Motor neuron (in vitro differentiated cells): ENCODE measurements at places on chromosomes 13 and 19.

DNA sequence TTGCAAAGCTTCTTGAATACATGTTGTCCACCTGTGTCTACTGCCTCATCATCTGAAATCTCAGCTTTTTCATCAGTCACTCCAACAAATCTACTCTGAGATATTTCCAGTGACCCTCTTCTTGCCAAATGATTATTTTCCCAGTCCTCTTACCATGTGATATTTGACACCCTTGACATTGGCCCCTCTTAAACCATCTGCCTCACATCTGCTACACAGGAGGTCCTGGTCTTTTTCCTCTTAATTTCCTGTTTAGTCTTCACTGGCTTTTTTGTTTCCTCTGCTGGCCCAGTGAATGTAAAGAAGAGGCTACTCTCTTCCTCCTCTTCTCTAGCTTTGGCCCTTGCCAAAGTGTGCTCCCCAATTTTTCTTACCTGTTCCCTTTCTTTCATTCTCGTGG, 218.7 kb downstream of the DNAJC15 start:
- ATAC-seq: no peak

- ATAC-seq: no peak
Observed at GRCh38 chr13:98676239-98676638, 76.2 kb downstream of the SLC15A1 start.

DNA sequence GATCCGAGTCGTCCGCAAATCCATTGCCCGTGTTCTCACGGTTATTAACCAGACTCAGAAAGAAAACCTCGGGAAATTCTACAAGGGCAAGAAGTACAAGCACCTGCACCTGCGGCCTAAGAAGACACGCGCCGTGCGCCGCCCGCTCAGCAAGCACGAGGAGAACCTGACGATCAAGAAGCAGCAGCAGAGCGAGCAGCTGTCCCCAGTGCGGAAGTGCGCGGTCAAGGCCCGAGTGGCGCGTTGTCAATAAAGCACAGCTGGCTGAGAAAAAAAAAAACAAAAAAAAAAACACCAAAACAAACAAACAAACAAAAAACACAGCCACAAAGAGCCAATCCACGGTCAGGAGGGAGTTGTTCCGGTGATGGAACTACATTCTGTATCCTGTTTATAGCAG, 4.7 kb upstream of the GNA15 start:
- no peak for ATAC-seq

- no peak for ATAC-seq
Observed at GRCh38 chr13:80361883-80362327, 21.0 kb upstream of the SPRY2 start.

- no peak for ATAC-seq
Observed at GRCh38 chr19:30369833-30370232, 2.4 kb upstream of the ZNF536 start.

DNA sequence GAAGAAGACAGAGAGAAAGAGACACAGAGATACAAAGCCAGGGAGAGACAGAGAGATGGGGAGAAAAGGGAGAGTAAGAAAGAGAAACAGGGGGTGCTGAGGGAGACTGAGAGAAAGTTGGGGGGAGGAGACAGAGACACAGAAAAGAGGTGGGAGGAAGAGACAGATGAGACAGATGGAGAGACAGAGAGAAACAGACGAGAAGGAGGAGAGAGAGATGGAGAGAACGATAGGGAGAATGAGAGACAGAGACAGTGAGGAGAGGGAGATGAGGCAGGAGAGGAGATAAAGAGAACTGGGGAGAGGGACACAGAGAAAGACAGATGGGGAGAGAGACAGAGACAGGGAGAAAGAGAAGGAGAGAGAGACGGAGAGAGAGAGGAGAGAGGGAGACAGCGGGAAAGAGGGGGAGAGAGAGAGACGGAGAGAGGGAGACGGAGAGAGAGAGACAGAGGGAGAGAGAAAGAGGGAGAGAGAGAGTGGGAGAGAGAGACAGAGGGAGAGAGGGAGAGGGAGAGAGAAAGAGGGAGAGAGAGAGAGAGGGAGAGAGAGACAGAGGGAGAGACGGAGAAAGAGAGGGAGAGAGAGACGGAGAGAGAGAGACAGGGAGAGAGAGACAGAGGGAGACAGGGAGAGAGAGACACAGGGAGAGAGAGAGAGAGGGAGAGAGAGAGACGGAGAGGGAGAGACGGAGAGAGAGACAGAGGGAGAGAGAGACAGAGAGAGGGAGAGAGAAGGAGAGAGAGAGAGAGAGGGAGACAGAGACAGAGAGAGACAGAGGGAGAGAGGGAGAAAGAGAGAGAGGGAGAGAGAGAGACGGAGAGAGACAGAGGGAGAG, 12.6 kb downstream of the JOSD2 start:
- ATAC-seq: no peak

DNA sequence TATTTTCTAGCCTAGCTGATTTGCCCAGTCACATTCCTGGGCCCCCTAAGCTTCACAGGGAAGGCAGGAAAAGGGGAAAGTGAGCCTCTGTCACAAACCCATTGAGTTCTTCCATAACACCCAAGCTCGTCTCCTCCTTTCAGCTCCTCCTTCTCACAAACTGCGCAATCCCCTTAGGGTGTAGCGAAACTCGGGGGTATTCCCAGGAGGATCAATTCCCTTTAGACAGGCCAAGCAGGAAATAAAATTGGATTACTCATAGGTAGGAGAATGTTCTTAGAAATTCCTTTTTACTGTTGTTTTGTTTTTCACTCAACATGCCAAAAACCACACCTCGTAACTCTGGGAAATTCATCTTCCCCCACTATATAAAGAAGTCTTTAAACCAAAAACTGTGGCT, 139.3 kb downstream of the IRS2 start:
- no peak for ATAC-seq

- peak; percentile 23 for ATAC-seq
Observed at GRCh38 chr19:11247391-11247790, 8.0 kb downstream of the ANGPTL8 start.

- no peak for ATAC-seq
Observed at GRCh38 chr19:49456326-49456725, 3.3 kb downstream of the ALDH16A1 start.

DNA sequence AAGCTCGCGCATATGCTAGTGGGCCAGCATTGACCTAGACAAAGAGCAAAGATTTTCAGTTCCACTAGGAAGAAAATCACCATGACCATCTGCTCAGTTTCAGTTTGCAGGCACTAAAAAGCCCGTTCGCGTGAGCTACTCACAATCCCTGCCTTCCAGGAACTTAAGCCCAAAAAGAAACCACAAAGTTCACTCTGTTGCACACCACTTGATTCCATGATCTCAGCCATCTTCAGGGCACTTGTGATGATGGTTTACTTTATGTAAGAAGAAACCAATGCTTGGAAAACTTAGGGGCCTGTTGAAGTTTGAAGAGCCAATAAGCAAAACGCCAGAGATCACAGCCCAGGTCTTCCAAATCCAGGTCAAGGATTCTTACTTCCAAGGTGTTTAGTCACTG, 45.0 kb upstream of the SLC15A1 start:
- ATAC-seq: no peak

GRCh38 chr19:10805065-10805757, 30.8 kb downstream of the TMED1 start:
- ATAC-seq: no peak

- no peak for ATAC-seq
Observed at GRCh38 chr13:100942742-100943141, 268.1 kb upstream of the TMTC4 start.

DNA sequence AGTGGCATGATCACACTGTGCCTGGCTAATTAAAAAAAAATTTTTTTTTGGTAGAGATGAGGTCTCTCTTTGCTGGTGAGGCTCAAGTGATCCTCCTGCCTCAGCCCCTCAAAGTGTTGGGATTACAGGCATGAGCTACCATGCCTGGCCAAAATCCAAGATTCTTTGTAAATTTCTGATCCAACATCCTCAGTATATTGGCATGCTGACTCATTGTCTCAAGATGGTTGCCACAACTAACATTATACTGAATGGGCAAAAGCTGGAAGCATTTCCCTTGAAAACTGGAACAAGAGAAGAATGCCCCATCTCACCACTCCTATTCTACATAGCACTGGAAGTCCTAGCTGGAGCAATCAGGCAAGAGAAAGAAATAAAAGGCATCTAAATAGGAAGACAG, 100.0 kb downstream of the KLF5 start:
- no peak for ATAC-seq

- ATAC-seq: no peak
Observed at GRCh38 chr13:36758345-36758744, 60.7 kb upstream of the RFXAP start.

DNA sequence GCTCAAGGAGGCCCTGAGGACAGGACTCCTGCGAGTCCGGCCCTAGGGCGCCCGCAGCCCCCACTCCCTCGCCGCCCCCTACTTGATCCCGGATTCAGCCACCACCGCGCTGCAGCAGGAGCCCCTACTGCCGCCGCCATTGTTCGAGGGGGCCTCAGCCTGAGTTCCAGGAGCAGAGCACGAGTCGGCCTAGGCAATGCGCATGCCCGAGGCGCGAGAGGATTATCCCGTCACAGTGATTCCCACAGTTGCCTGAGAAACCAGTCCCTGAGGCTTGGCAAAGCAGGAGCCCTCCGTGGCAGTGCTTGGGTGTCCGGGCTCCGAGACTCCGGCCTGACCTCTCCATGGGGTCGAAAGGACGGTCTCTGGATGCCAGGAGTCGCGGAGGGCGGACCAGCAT, 68.4 kb upstream of the ZNF420 start:
- ATAC-seq: no peak

- ATAC-seq: no peak
Observed at GRCh38 chr13:75175575-75175974, 306.4 kb downstream of the TBC1D4 start.

GRCh38 chr19:17841810-17842662, 5.7 kb downstream of the JAK3 start:
- peak; percentile 86 for ATAC-seq

DNA sequence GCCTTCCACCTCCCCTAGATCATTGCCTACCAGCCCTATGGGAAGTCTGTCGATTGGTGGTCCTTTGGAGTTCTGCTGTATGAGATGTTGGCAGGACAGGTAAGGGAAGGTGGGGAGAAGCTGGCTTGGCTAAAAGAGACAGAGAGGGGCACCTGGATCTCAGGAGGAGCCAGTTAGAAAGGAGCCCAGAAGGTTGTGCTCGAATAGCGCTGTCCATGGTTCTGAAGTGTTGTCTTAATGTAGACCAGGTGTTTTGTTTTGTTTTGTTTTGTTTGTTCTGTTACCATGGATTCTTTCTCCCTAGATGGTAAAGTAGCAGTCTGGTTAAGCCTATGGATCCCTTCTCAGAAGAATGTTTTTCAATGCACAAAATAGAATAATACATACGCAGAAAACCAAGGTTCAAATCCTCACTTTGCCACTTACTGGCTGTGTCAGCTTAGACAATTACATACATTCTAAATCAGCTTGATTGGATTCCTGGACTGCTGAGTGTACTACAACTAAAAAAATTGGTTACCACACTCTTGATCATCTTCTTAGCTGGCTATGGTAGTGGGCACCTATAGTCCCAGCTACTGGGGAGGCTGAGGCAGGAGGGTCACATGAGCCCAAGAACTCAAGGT, 5.9 kb upstream of the CACNG7 start:
- no peak for ATAC-seq

GRCh38 chr13:109697936-109698335, 88.4 kb downstream of the IRS2 start:
- no peak for ATAC-seq

GRCh38 chr19:48805452-48805851, 5.4 kb downstream of the BCAT2 start:
- no peak for ATAC-seq

GRCh38 chr13:98632961-98633360, 56.1 kb upstream of the STK24 start:
- ATAC-seq: no peak
